Hematopoietic multipotent progenitor cell treated with erythropoietin and hydrocortisone succinate and interleukin-3 and kit ligand, for 8 days (in vitro differentiated cells): ENCODE measurements at places on chromosomes 6 and 20.

DNA sequence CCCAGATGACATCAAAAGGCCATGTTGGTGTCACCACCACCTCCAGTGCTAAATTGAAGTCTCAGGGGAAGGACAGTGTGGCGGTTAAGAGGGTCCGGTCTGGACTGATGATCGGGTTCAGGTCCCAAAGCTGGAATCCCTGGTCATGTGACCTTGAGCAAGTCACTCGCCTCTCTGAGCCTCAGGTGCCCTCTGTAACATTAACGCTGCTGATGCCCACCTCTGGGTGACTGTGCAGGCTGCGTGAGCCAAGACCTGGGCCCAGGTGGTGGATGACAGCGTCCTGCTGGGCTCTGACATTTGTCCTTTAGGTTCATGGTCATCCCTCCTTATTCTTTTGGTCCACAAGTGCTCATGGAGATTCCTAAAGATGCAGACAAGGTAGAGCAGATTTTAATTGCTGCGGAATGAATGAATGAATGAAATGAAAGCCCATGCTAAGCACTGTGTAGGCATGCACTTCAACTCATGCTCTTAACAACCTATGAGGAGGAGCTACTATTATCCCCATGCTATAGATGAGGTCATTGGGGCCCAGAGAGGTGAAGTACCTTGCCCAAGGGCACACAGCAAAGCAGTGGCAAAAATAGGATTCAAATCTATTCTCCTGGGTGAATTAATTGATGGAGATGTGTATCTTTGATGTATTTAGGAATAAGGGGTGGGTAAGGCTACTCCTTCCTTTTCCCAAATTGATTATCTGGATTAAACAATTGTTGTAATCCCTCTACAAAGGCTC, 649 bp upstream of the BPIFB1 start:
- no peak for DNase-seq

DNA sequence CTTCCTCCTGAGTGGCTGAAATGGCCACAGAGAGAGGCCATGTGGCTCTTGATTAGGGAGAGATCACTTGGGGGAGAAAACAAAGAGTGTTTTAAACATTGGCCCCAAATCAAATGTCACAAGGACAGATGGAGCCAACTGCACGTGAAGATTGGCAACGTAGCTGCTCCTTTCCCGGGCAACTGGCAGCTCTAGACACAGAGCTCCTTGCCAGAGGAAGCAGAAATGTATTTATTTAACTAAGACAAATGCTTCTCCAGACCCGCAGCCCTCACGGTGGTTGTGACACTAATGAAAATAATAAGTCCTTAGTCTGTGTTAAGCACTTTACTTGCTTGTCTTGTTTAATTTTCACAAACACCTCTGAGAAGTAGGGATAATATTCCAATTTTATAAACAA, 49.6 kb upstream of the DSN1 start:
- DNase-seq, result no peak

DNA sequence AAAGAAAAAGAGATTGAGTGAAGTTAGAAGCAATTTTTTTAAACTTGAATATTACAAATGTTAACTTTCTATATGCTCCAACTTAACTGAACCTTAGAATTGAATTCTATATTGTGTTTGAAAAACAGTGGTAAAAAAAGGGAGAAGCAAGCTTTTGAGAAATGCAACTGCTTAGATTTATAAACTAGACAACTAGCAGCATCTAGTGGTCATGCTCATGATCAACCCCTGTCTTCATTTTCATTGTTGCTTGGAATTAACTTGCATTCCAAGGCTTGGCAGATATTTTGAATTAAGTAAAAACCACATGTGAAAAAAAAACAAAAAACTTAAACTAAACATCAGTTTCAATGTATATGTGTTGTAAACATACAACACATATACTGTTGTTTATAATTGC, 113.1 kb downstream of the C6orf58 start:
- DNase-seq, result no peak

DNA sequence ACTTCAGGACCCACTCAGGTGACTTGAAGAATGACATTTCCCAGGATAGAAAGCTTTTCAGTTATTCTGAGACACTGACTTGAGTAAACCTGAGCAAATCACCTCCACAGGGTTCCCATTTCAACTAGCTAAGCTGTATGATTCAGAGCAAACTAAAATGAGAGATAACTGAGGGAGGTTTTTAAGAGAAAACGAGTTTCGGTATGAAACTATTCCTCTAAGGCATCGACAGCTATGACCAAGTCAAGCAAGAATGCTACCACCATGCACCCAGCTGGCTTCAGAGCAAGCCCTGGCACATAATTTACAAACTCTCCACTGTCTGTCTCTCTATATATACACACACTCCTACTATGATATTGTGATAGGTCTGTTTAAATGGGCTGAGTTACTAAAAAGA, 75.4 kb downstream of the PERP start:
- no peak for DNase-seq

DNA sequence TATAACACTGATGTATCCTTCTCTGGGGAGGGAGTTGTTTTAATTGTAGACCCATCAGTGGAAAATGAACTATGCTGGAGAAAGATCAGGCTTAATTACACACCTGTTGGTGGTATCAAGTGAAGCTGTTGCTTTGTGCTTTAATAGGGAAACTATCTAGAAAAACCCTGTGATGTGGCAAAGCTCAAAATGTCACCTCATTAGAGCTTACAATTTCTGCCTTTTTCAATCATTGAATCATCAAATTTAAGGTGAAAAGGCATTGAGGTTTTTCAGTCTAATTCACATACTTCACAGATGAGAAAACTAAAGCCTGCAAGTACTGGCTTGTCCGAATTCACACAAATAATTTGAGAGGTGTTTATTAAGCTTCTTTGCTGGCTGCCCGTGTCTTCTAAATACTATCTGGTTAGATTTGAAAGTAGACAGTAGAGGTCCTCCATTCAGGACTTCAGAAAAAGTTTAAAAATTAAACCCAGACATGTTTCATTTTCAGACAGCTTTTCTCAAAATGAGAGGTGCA, 143.3 kb upstream of the MAP3K7 start:
- DNase-seq, result no peak

DNA sequence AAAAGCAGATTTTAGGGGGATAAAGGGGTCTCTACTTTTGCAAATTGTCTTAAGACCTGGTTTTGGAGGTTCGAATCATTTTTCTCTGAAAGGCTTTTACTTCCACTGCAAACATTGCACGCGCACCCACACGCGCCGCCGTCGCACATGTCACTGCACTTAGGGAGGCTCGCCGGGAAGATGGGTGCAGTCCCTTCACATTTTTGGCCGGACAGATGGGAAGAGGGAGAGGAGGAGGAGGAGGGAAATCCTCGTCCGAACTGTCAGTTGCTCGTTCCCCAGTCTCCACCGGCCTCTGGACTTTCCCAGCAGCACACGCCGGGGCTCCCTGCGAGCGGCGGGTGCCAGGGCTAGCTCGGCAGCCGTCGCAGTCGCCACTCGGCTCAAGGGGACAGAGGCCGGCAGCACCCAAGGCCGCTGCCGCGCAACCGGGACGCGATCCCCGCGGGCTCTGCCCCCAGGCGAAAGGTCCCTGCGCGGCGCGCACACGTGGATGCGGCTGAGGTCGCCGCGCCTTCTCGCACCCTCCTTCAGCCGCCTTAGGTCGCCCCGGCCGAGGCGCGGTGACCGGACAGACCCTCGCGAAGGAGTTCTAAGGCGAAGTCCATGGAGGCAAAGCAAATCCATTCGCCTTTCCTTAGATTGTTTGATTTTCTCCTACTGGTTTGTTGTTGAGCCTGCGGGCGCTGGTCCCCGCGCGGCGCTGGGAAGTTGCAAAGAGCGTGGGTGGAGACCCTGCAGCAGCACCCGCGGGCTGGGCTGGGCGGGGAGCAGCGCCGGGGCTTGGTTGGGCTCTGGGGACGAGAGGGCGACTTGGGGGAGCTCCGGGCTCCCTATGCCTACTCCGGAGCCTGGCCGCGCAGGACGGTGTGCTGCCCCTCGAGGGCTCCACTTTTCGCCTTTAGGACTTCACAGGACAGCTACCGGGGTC, 1.2 kb downstream of the MYB start:
- peak; percentile 64 for DNase-seq

GRCh38 chr6:121210943-121211342, 123.3 kb downstream of the TBC1D32 start:
- no peak for DNase-seq

DNA sequence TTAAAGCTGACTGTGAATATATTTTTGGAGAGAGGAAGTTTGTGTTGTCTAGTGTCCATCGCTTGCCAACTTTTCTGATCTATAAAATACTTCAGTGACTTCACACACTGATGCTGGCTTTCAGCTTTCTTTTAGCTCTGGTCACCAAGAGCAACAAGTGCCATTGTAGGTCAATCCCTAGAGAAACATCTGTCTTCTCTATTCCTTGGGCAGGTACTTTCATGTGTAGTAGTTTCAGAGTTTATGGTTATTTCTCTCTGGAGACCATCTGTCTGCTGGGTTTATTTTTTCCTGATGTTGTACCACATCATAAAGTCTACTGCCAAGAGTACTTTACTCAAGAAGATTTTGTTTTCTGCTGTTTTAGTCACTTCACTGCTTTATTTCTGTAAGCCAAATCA, 249.9 kb downstream of the KHDC1L start:
- no peak for DNase-seq

DNA sequence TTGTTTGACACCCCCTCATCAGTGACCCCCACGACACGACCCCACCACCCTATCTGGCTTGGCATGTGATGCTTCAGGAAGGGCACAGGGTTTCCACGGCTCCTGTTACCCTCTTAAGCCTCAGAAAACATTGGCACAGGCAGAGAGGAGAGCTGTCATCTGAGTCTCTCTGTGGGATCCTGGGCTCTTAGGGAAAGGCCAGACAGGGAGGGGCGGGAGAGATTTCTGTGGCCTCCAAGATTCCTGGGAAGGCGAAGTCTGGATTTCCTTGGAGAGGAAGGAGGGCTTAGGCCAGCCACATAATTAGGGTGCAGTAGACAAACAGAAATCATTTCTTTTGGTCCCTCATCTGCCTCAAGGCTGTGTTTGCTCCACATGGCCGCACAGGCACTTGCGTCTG, 191.6 kb upstream of the SNX9 start:
- no peak for DNase-seq

GRCh38 chr6:169487579-169488436, 214.0 kb downstream of the WDR27 start:
- no peak for DNase-seq

GRCh38 chr6:53679446-53679933, 13.9 kb upstream of the KLHL31 start:
- DNase-seq, result peak; percentile 53

DNA sequence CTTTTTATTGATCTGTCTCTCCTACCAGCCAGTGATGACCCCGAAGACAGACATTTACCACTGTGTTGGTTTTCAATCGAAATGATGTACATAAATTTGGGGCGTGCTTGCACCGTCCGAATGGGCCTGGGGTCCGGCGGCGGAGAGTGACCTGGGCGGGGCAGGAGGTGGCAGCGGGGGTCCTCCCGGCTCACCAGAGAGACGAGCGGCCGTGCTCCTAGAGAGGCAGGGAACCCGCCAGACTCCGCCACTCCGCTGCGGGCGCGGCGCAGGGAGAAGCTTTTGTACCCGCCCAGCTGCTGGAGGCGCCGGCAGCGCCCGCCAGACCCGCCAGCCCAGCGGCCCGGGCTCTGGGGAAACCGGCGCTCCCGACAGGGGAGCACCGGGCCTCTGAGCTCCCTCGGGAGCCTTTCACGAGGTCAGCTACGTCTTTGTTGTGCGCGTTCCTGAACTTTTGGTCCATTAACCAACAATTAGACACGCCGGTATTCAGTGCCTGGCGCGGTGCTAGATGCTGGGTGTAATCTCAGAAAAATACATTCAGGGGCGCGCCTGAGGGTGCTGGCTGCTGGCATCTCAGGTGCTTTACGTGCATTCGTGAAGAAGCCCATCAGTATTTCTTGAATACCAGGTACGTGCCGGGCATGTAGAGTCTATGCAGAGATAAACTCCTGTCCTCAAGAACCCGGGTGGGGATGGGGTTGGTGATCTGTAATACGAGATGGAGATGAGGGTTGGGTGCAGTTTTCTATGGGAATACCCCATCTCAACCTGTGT, at the start of gene PGBD1:
Gene PGBD1 (plus strand): TSS at position 285 of the 777 bp plus-strand sequence. CDS start 2,242 bp downstream, outside the sequence.
- peak; percentile 75 for DNase-seq

- no peak for DNase-seq
Observed at GRCh38 chr6:166173281-166173951, 5.8 kb upstream of the TBXT start.

GRCh38 chr6:70073637-70074036, 207.3 kb downstream of the COL19A1 start:
- no peak for DNase-seq

- DNase-seq, result no peak
Observed at GRCh38 chr20:7155282-7155681, 387.8 kb downstream of the BMP2 start.

- DNase-seq, result no peak
Observed at GRCh38 chr20:25353747-25354705, 36.6 kb downstream of the ABHD12 start.

- no peak for DNase-seq
Observed at GRCh38 chr20:22795871-22796270, 211.5 kb upstream of the FOXA2 start.
